Progenitor cell of endocrine pancreas (in vitro differentiated cells): ENCODE measurements at places on chromosomes 3 and 15. TPM values are rescaled to one million over a fixed set of nuclear protein-coding genes. Genes with fewer than 3 reads are reported as not detected.

The PPP1R14D gene
- 0.81 and 1.5 TPM in 2 replicates for total RNA-seq

The WDR93 gene
- 0.91 and 1.3 TPM in 2 replicates for total RNA-seq

The XCR1 gene
- total RNA-seq = not detected in 2 replicates

The ITIH3 gene
- total RNA-seq = 0.87 and 1.2 TPM in 2 replicates

The COL7A1 gene
- 31.5 and 38.4 TPM in 2 replicates for total RNA-seq

The KLF15 gene
- 16.4 and 17.7 TPM in 2 replicates for total RNA-seq

The C2CD4A gene
- 0.17 and 0.20 TPM in 2 replicates for total RNA-seq

GRCh38 chr15:91127236-91127955 lies 27.3 kb downstream of the SV2B start:
- no peaks in the 10 kb centered on the region for H3K36me3 ChIP-seq
- peaks cover 16% of the 10 kb centered on the region for H3K27me3 ChIP-seq
- no peak for DNase-seq

GRCh38 chr3:83873550-83873949 lies 1085.2 kb upstream of the CADM2 start:
- H3K4me1 ChIP-seq = no peaks in the 10 kb centered on the region
- H3K27me3 ChIP-seq = no peaks in the 10 kb centered on the region
- H3K4me3 ChIP-seq = no peak overlapping the region
- no peak for DNase-seq
- H3K27ac ChIP-seq = no peak overlapping the region

DNA sequence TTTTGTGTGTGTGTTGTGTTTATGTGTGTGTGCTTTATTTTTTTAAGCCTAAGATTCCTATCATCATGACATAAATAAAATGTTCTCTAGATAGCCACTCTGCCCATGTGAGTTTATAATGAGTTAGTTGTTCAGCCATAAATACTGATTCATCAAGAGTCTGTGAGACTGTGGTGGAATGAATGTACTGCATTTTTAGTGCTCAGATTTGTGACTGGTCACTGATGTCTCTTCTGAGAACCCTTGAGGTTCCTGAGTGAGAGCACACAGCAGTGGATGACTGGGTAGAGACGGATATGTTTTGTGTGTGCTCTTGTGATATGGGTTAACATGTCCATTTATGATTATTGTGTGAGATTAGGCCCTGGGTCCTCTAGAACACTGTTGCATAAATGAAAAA lies 51.2 kb downstream of the SETD5 start:
- H3K36me3 ChIP-seq = peaks cover 39% of the 10 kb centered on the region
- H3K27me3 ChIP-seq = no peaks in the 10 kb centered on the region
- no peak for DNase-seq
- no peak overlapping the region for H3K27ac ChIP-seq

DNA sequence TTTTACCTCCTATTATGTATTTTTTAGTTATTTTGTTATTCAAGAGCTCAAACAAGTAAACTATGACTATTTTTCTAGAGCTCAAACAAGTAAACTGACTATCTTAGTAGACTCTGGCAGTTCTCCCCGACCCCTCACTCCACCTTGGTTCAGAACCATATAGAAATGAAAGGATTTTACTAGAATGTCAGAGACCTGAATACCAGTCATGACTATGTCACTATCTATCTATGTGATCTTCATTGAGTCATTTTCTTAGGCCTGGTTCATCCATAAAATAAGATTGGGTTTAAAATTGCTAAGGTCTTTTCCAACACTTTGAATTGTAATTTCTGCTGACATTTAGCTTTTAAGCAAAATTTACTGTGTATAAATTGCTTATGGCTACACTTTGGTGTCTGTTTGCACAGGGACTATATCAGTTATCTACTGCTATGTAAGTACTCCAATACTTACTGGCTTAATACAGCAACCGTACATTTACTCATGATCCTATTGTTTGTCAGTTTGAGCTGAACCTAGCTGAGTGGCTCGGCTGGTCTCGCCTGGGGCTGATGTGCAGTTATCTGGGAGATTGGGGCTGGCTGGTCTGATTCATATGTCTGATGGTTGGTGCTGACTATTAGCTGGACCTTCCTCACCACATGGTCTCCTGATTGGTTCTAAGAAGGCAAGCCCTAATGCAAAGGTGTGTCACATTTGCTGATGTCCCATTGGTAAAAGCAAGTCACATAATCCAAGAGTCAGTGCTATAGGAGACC lies 37.0 kb downstream of the RASA2 start:
- H3K36me3 ChIP-seq = peaks cover 7% of the 10 kb centered on the region
- no peaks in the 10 kb centered on the region for H3K27me3 ChIP-seq
- H3K27ac ChIP-seq = no peak overlapping the region
- no peak for DNase-seq
- H3K4me1 ChIP-seq = peaks cover 14% of the 10 kb centered on the region

GRCh38 chr3:38644662-38645053 lies 4.8 kb downstream of the SCN5A start:
- no peak overlapping the region for H3K4me3 ChIP-seq
- H3K27ac ChIP-seq = no peak overlapping the region
- H3K27me3 ChIP-seq = peaks cover 9% of the 10 kb centered on the region

- H3K4me3 ChIP-seq = no peak overlapping the region
- DNase-seq = no peak
- H3K36me3 ChIP-seq = no peaks in the 10 kb centered on the region
Observed at GRCh38 chr15:58459560-58459959, 27.8 kb downstream of the LIPC start.

DNA sequence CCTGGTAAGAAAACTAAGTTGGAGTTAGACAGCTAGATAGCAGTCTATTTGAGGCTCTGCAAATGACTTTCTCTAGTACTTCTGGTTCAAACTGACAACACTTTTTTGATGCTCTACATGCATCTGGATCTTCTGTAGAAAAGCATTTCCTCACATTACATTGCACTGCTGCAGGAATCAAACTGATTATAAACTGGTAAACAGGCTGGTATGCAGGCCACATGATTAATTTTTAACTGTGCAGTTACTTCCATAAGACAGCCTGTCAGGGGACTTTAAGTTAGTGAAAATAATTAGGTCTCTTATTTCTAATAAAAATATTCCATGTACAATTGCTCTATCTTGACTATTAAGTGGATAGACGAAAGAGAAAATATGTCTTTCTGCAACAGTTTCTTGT lies 550.0 kb upstream of the ALCAM start:
- no peaks in the 10 kb centered on the region for H3K27me3 ChIP-seq
- no peak overlapping the region for H3K4me3 ChIP-seq
- no peaks in the 10 kb centered on the region for H3K36me3 ChIP-seq
- DNase-seq = no peak
- H3K4me1 ChIP-seq = peaks cover 2% of the 10 kb centered on the region

DNA sequence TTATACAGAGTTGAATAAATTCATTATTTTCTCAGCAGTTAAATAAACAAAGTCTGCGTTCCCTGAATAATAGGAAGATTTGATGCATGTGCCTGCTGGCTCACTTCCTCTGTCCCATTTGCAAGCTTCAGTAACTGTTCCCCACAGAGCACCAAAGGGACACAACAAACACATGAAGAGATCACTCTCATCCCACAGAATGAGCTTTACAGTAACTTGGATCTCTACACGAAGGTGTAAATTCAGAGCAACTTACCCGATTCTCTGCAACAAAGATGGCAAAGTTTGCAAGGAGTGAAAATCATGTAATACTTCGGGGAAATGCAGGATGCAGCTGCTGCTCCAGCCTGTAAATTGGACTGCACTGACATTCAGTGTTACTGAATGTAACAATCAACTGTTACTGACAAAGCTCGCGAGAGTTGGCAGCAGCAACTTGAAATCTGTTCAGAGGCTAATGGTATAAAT lies at the start of gene BCHE:
Gene BCHE (minus strand): TSS at position 366 of the 468 bp plus-strand sequence. CDS start 6,390 bp downstream, outside the sequence.
- DNase-seq = no peak
- H3K4me3 ChIP-seq = no peak within 1 kb of the TSS
- no peak within 1 kb of the TSS for H3K27ac ChIP-seq
- no peaks in the 10 kb centered on the region for H3K27me3 ChIP-seq
- H3K36me3 ChIP-seq = no peaks in the 10 kb centered on the region
- no peaks in the 10 kb centered on the region for H3K4me1 ChIP-seq

DNA sequence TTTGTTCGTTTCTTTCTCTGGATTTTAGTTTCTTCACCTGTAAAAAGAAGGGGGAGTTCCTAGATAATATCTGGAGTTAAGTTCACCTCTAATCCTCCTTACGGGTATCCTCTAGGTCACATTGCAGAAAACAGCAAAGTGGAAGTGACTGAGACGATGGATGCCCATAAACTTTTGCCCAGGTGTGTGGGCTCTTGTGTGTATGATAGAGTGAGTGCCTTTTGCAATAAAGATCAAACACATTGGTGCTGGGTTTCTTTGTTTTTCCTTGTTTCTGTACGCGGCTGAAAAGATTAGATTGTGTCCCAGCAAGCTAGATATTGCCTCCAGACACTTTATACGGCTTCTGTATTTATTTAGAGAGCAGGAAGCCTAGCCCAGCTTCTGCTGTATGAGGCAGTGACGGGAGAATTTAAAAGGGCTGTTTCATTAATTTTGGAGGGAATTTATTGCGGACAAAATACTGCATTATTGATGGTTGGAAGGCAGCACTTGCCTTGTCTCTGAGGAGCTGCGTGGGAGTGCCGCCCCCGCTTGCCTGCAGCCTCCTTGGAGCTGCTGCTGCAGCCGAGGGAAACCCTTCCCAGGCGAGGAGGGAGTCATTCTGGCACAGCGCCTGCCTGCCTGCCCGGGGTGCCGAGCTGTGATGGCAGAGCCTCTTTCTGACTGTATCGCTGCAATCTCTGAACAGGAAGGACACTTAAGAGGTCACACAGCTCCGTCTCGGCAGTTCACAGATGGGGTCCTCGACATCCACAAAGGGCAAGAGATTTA lies 38.5 kb downstream of the PYDC2 start:
- no peaks in the 10 kb centered on the region for H3K36me3 ChIP-seq
- H3K27ac ChIP-seq = no peak overlapping the region
- no peak overlapping the region for H3K4me3 ChIP-seq
- DNase-seq = no peak
- peaks cover 6% of the 10 kb centered on the region for H3K4me1 ChIP-seq

DNA sequence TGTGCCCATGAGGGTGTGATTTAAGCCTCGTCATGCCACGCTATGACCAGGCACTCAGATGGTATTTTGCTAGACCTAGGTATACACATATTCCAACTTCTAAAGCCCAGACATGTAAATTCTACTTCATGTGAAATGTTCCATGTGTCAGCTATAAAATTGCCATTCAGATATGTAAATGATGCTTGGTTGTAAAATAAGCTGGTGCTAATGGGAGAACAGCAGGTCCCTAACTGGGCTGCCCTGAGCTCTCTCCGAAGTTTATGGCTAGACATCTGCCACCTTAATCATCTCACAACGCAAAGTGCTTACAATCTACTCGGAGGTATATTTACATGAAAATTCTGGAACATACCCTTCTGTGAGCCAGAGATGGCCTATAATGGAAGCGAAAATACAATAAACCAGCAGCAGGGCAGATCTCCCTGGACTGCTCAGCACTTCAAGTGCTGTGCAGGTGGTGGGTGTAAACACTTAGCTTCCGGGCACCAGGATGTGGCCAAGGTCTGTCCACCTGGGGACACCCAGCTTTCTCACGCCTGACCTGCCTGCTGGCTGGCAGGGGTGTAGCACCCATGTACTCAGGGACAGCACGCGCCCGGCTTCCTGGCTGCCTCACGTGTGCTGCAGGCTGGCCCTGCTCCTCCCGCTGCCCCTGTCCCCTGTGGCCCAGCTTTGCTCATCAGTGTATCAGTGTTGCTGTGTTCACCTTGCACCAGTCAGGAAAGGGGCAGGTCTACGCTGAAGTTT lies 82.0 kb downstream of the CHDH start:
- DNase-seq = no peak

GRCh38 chr3:127062926-127063325 lies 80.0 kb downstream of the PLXNA1 start:
- no peaks in the 10 kb centered on the region for H3K36me3 ChIP-seq
- H3K27ac ChIP-seq = no peak overlapping the region
- no peak for DNase-seq
- H3K27me3 ChIP-seq = peaks cover 9% of the 10 kb centered on the region
- no peaks in the 10 kb centered on the region for H3K4me1 ChIP-seq
- no peak overlapping the region for H3K4me3 ChIP-seq

GRCh38 chr3:172977696-172978095 lies 163.3 kb downstream of the SPATA16 start:
- no peak overlapping the region for H3K27ac ChIP-seq
- H3K27me3 ChIP-seq = no peaks in the 10 kb centered on the region
- DNase-seq = no peak
- H3K4me3 ChIP-seq = no peak overlapping the region
- H3K4me1 ChIP-seq = no peaks in the 10 kb centered on the region

GRCh38 chr3:128847666-128848370 lies 31.6 kb upstream of the ACAD9 start:
- no peak for DNase-seq
- no peak overlapping the region for H3K27ac ChIP-seq
- no peaks in the 10 kb centered on the region for H3K27me3 ChIP-seq
- H3K36me3 ChIP-seq = no peaks in the 10 kb centered on the region
- H3K4me3 ChIP-seq = no peak overlapping the region

- no peak overlapping the region for H3K4me3 ChIP-seq
- peaks cover 11% of the 10 kb centered on the region for H3K4me1 ChIP-seq
- no peak for DNase-seq
- no peaks in the 10 kb centered on the region for H3K36me3 ChIP-seq
- H3K27me3 ChIP-seq = peaks cover 7% of the 10 kb centered on the region
Observed at GRCh38 chr15:80309769-80310384, 57.9 kb upstream of the CTXND1 start.

- peaks cover 5% of the 10 kb centered on the region for H3K36me3 ChIP-seq
- no peak overlapping the region for H3K4me3 ChIP-seq
- no peaks in the 10 kb centered on the region for H3K4me1 ChIP-seq
- H3K27me3 ChIP-seq = no peaks in the 10 kb centered on the region
- H3K27ac ChIP-seq = no peak overlapping the region
Observed at GRCh38 chr3:187085933-187086332, 53.4 kb downstream of the RPL39L start.

GRCh38 chr3:43503067-43503728 lies 118.6 kb downstream of the ANO10 start:
- H3K4me1 ChIP-seq = no peaks in the 10 kb centered on the region
- no peaks in the 10 kb centered on the region for H3K27me3 ChIP-seq
- no peak overlapping the region for H3K4me3 ChIP-seq

DNA sequence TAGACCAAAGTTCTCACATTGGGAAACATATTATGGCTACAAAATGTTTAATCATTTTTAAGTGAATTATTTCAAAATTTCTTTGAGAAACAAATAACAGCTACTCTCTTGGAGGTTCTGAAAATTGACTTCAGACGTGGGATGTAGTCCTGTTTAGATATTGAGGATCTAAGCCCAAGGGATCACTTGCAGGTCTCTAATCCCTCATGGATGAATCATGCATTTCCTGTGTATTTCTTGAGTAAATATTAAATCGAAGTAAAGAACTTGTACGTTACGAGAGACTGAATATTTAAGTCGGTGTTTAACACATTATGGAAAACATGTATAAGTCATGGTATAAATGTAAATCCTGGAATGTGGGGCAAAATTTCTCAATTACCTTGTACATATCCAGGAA lies 119.8 kb downstream of the EPHA3 start:
- no peak overlapping the region for H3K4me3 ChIP-seq
- no peaks in the 10 kb centered on the region for H3K36me3 ChIP-seq
- no peaks in the 10 kb centered on the region for H3K27me3 ChIP-seq
- H3K27ac ChIP-seq = no peak overlapping the region
- no peaks in the 10 kb centered on the region for H3K4me1 ChIP-seq
- DNase-seq = no peak

DNA sequence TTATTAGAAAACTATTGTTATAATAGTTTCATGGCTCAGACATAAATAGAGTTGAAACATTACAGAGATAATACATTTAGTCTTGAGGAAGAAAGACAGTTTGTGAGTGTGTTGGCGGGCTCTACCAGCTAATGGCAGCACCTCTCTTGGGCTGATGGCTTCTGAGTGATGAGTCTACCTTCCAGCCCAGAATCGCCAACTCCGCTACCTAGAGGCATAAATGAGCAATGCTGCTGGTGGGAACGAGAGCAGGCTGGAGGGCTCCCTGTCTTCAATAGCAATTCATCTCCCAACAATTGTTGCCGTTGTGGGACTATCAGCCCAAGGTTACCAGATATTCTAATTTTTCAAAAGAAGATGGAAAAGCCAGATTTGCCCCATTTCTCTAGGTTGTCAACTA lies 388.7 kb downstream of the FOXP1 start:
- no peak overlapping the region for H3K4me3 ChIP-seq
- no peak for DNase-seq
- peaks cover 18% of the 10 kb centered on the region for H3K36me3 ChIP-seq
